CD4-positive, alpha-beta T cell treated with Interleukin-4 for 4 hours (primary cell): ENCODE measurements at places on chromosomes 16 and 17.

GRCh38 chr17:68544111-68544915, 32.1 kb downstream of the PRKAR1A start:
- DNase-seq = no peak

DNA sequence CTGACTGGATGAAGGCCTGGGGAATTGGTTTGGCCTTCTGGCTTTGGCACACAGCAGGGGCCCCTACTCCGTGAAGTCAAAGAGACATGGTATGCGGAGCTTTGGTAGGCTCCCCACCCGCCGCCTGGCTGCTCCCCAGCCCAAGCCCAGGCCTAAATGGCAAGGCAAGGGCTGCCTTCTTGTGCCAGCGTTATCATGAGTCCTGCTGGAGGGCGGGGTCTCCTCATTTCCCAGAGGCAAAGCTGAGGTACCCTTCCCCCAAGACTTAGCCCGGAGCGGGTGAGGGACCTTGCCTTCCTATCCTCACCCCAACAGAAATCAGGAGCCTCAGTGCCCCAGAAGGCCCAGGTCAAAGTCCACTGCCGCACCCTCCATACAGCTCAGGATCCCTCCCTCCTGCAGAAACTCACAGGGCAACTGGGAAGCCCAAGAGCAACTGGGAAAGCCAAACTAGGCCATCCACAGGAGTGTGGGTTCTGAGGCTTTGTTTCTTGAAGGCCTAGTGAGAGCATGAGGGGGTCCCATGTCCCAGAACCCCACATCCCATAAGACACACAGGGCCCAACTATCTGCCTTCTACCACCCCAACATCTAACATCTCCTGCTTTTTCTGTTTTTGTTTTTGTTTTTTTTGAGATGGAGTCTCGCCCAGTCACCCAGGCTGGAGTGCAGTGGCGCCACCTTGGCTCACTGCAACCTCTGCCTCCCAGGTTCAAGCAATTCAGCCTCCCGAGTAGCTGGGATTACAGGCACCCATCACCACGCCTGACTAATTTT, 9.3 kb downstream of the PGAP3 start:
- no peak for DNase-seq

DNA sequence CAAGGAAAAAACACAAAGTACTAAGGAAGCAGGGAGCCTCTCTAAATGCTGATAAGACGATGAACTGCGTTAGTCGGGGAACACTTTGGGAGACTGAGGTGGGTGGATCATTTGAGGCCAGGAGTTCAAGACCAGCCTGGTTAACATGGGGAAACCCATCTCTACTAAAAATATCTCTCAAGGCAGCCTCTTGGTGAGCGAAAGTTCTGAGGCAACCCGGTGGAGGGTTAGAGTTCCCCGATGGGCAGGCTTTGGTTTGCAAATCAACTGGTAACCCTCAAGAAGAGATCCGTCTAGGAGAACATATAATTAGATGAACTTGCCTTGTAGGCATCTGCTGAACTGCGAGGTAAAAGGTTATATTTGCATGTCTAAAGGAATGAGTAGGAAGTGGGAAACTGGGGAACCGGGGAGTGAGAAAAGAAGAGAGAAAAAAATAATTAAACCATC, 44.6 kb downstream of the WSB1 start:
- DNase-seq = no peak

DNA sequence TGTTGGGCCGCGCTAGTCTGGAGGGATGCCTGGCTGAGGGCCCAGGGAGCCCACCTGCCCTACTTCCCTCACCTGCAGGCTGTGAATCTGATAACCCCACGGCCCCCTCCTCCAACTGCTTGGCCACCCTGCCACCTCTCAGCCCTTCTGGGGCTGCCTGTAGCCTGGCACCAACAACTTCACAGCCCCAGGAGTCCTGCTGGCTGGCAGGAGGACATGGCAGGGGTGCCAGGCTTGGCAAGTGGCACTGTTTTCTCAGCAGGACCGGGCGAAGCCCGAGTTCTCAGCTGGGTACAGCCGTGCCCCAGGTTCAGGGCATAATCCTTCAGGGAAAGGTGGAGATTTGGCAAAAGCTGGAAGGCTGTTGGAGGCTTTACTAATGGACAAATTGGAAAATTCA, 129.6 kb downstream of the CMIP start:
- DNase-seq = no peak

- DNase-seq = no peak
Measured at GRCh38 chr16:83363521-83363920, 444.3 kb upstream of the HSBP1 start.

DNA sequence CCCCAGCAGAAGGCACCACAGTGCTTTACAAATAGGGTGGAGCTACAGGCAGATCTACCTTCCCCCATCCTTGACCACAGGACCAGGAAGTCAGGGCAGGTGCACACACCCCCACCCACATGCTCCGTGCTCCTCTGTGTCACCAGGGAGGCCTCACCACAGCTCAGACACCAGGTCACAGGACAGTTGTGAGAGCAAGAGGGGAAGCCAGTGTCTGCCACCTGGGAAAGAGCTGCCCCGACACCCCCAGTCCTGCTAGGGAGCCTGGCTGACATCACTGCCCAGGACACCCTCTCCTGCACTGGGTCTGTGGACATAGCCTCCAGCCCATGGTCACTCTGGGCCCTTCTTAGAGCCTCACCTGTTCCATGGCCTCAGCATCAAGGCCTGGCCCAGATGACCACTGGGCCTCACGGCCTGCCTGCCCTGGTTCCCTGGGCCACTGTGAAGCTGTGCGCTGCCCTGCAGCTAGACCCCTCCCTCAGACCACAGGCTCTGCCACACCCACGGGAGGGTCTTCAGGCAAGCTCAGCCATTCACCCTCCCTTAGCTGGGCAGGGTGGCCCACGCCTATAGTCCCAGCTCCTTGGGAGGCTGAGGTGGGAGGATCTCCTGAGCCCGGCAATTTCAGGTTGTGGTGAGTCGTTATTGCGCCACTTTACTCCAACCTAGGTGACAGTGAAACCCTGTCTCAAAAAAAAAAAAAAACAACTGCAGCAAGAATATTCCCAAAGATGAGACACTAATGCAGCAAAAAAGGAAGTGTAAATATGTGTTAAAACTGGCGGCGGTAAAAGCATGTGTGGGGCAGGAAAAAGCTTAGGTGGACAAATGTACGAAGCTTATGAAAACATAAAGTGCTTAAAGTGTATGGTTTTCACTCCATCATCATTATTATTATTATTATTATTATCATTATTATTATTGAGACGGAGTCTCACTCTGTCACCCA, 14.2 kb downstream of the POLR3K start:
- DNase-seq = peak; percentile 66

GRCh38 chr16:24975428-24975889, 39.7 kb downstream of the ARHGAP17 start:
- DNase-seq = no peak
